Esophagus squamous epithelium (tissue), 5 donors: ENCODE measurements at places on chromosomes 7 and 10.

DNA sequence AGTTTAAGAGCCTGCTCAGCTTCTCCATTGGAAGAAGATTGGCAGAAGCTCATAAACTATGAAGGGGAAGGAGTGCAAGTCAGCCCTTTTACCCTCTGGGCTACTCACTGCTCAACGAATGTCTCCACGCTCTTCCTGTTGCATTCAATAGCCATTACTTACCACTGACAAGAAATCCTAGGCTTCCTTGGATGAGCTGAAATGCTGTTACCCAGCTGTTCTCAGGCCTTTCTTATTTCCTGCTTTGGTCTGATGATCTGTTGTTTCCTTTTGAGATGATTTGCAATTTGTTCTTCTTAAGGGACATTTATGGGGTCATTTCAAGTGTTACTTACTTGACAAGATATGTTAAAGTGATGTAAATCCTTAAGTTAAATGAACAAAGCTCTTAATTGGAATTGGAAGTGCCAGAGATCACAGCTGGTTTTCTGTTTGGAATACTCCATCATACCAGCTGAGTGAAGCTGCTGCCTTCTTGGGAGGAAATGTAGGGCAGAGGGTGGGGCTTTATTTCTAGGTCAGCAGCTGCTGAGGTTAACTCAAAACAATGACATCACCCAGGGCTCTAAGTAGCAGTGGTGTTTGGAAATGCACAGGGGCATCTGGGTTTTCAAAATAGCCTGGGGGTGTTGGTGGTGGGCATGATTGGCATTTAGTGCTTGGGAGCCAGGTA lies 170.0 kb downstream of the PRKCQ start:
- no peak for DNase-seq

- DNase-seq: no peak
Observed at GRCh38 chr10:127006453-127006852, 101.2 kb downstream of the DOCK1 start.

DNA sequence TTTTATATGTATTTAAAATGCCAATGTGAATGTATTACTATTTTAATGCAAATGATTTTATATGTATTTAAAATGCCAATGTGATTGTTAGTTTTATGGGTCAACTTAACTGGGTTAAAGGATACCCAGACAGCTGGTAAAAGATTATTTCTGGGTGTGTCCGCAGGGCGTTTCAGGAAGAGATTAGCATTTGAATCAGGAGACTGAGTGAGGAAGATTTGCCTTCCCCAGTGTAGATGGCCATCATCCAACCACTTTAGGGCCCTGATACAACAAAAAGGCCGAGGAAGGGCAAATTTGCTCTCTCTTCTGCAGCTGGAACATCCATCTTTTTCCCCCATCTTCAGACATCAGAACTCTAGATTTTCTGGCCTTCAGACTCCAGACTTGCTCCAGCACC lies 116.2 kb downstream of the BAMBI start:
- no peak for DNase-seq

DNA sequence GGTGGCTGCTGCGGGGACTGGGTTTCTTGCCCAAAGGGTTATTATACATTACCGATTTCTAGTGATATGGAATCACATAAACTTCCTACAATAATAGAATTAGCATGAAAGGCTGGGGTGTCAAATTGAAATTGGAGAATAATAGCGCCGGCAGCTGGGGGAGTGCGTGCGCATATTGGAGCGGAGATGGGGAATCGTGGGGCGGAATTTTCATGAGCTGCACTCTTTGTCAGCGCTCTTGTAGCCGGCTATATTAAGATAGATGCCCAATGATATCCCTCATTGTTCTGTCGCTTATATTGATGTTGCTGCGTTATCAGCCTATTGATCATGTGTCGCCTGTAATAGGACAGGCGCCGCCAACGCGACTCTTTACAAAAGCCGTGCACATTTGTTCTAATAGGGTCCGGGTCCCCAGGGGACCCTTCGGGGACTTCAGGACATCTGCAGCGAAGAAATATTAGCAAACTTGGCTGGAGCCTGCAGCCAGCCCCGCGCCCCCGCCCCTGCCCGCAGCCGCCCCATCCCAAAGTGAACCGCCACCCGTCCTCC lies 5.1 kb downstream of the UNCX start:
- no peak for DNase-seq

DNA sequence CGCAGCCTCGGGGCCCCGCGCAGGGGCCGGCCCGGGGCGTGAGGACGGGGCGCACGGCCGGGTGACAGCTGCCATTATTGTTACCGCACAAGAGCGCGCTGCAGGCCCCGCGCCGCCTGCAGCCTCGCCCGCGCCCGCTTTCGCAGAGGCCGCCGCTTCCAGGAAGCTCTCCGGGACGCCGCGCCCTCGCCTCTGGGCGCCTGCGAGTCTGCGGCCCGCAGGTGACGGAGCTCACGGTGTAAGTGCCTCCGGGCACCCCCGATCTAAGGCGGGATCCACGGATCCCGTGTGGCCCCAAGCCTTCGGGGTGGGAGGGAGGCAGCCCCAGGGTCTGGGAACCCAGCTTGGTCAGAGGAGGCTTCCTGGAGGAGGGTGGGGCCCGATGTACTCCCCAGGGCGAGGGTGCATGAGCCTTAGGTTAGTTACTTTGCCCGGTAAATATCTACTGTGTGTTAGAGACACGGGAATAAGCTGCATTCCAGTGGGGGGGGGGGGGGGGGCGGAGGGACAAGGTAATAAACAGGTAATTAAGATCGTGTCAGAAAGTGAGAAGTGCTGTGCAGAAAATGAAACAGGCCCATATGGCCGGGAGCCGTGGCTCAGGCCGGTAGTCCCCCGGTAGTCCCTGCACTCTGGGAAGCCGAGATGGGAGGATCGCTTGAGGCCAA lies 638 bp downstream of the IQCE start:
- DNase-seq: no peak

DNA sequence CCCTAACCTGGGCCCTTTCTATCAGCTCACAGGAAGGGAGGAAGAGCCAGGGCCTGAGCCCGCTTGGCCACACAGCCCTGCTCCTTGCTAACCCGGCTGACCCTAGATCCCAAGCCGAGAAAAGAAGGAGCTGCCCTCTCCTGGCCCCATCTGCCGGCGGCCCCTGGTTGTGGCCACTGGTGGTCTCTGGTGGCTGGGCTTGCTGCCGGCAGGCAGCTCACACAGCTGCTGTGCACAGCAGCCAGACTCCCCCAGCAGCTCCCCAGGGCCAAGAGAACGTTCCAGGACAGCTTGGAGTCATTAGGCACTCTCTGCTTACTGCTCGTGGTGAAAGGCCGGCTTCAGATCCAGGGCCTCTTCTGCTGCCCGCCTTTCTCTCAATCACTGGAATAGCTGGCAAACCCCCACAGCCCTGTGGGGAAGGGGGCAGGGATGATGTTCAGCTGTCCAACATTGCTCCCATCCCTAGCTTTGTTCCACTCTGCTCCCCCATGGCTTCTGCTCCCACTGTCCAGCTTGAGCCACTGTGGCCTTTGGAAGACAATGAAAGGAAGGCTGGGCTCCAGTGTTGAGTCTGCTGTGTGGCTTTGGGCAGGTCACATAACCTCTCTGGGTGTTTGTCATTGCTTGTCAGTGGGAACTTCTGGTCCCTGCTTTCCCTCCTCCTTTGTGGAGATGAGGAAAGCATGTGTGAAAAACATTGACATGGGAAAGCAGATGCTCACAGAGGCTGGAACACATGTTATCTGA lies 35.4 kb upstream of the COL13A1 start:
- no peak for DNase-seq

GRCh38 chr7:106282852-106283251 lies 1.9 kb downstream of the NAMPT start:
- no peak for DNase-seq

DNA sequence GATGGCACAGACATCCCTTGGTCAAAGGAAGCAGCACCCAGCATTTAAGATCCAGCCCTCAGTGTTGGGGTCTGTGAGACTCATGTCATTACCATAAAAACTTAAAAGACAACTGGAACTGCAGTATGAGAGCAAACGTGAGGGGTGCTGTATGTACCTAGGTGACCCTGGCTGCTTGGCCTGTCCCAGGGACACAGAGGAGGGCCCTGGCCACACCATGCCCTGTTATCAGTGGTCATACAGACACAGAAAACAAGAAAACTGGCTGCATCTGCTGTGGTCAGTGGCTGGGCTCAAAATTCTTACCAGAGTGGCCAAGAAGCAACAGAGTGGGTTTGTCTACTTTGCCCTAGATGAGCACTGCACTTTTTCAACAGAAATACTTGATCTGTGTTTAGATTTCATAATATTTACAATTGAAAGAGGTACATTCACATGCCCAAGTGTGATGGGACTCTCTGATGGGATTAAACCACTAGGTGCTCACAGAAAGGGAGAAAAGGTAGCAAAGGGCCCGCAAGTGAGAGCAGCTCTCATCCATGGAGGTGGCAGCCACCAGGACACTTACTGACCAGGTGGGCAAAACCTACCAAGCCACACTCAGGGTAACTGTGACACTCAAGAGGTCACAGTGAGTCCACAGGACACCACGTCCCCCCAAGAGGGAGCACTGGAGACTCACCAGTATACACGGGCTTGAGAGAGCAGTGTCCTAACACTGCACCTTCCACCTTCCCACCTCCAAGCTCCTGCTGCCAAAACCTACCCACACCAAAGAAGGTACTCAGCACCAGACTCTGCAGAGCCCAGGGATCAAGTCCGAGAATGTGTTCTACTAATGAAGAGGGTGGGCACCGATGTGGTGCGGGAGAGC lies 68.1 kb upstream of the CAMK2B start:
- no peak for DNase-seq

DNA sequence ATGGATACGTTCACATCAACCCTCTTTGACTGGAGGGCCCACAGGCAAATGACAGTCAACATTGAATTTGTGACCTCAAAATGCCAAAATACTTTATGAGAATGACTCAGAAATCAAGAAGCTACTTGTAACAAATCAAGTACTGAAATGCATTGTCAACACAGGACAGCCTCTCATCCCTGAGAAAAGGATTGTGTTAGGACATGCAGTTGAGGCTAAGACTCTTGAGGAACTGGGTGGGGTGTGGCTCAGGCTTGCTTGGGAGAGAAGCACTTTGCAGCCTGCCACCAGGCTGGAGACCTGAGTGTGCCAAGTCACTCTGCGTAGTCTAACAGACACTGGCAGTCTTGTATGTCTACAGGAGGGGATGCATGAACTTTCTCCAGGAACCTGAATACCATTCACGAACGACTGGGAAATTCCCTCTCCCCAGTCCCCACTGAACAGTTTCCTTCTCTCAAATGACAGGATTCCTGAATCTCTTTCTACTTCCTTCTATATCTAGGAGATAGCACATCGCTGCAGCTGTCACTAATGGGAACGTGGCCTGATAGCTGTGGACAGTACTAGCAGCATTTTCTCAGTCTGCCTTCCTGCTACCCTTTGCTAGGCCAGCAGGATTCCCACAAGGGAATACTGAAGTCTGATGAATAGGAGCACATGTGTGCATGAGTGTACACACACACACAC lies 3.3 kb upstream of the SMO start:
- no peak for DNase-seq

DNA sequence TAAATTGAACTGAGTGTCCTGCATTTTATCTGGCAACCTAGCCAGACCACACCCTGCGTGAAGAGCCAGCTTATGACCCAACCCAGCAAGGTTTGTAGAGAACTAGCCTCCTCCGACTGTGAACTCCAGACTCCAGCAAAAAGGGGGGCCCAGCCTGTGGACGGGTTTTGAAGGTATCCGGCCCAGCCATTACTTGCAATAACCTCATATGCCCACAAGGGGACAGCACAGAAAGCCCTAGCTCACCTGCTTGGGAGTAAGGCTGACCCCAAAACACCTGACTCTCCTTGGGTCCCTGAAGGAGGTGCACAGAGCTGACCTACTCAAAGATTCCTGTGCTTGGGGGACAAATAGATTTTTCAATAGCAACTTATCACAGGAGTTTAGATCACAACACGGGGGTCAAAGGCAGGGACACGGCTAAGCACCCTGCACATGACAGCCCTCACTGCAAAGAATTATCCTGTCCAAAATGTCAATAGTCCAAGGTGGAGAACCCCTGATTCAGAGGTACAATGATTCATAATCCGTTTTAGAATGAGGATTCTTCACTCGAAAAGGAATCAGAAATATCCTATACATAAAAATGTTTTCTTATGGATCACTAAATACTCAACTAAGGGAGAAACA lies 4.6 kb downstream of the TRPV6 start:
- no peak for DNase-seq

GRCh38 chr7:111067682-111068081 lies 23.2 kb upstream of the LRRN3 start:
- no peak for DNase-seq

GRCh38 chr10:98256692-98257091 lies 11.3 kb downstream of the LOXL4 start:
- no peak for DNase-seq

GRCh38 chr10:103780242-103781149 lies 74.9 kb downstream of the SH3PXD2A start:
- DNase-seq: no peak

DNA sequence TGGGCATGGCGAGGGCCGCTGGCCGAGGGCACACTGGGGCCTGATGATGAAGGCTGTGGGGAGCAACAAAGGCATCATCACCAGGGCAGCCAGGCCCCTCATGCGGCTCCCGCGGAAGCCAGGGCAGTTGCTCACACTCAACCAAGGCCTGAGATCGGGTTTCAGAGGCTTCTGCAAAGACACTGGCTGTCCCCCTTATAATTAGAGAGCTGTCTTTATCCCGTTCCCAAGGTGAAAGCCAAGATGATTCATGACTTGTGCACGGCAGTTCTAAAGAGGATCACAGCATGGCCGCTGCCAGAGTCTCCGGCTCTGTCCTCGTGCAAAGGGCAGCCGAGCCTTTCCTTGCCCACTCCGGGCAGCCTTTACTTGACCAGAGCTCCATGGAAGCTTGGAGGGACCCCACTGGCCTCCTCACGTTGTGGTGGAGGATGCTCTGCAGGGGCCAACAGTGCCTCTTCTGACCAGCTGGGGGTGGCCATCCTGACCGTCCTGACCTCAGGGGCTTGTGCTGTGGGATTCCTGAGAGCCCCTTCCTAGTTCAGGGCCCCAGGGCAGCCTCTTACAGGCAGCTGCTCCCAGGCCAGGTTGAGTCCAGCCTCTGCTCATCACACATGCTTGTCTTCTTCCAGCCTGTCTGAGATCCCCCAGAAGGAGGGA lies 82.3 kb downstream of the PRKAG2 start:
- no peak for DNase-seq

DNA sequence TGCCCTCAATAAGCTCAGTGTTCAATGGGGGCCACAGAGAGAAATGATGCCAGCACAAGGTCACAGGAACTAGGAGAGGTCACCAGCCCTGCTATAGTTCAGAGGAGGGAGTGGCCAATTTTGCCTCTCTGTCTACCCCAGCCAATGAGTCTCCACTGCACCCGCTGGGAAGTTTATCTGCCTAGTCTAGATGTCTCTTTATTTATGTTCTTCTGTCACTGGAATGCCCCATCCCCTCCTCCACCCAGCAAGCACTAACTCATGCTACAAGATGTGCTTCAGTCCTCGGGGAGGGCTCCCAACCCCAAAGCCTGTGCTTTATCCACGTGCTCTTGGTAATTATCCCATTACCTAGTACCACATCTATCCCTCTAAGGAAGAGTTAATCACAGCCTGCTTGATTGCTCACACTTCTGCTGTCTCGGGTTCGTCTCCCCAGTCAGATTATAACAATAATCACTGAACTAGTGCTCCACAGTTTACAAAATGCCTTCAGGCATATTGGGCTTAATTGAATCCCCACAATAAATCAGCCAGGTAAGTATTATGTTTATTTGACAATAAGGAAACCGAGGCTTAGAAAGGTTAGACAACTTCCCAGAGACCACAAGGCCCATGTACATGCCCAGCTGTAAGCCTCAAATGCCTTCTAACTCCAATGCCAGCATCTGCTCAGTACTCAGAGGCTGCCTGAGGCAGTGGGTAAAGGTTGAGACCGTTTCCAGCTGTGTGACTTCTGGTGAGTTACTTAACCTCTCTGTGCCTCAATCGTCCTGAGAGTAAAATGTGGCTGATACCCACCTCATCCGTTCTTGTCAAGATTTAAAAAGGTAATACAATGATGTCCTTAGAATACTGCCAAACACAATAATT lies 3.9 kb downstream of the HIP1 start:
- DNase-seq: no peak
